A549 treated with CORT108297 at 1 μM for 4 hours (cell line): ENCODE measurements at places on chromosomes 7 and 10. TPM values are rescaled to one million over a fixed set of nuclear protein-coding genes. Genes with fewer than 3 reads are reported as not detected.

The MRLN gene
- total RNA-seq = not detected in 5 replicates

The ZNF239 gene
- 2.3 to 4.5 TPM (median 2.5 TPM) in 5 replicates for total RNA-seq

The EVX1 gene
- total RNA-seq = 0.05 to 0.12 TPM (median 0.07 TPM) in 3 of 5 replicates, not detected in the others

The MACC1 gene
- not detected in 5 replicates for total RNA-seq

The TMEM236 gene
- total RNA-seq = 0.05 to 0.13 TPM (median 0.08 TPM) in 5 replicates

The IL2RA gene
- total RNA-seq = not detected in 5 replicates

The GBX1 gene
- total RNA-seq = 0.10 to 0.18 TPM in 2 of 5 replicates, not detected in the others

The IKZF1 gene
- not detected in 5 replicates for total RNA-seq

The ZNF655 gene
- 56.3 to 60.1 TPM (median 57.7 TPM) in 5 replicates for total RNA-seq
